ENCODE measurements at places on chromosomes 6 and 20. TPM values are rescaled to one million over a fixed set of nuclear protein-coding genes. Genes with fewer than 3 reads are reported as not detected.

Gene ETV7
- 1.7 TPM for total RNA-seq

Gene KCNK16
- total RNA-seq = not detected

Gene KIAA0408
- total RNA-seq = not detected

Gene CARMIL1
- total RNA-seq = 0.20 TPM

Gene PKIB
- total RNA-seq = not detected

Gene ALDH5A1
- total RNA-seq = 6.1 TPM

Gene WFDC10A
- total RNA-seq = not detected

Gene KIF25
- total RNA-seq = not detected

Gene GPSM3
- 3.4 TPM for total RNA-seq

Gene LTB
- total RNA-seq = 0.51 TPM

Gene RAMACL
- 8.0 TPM for total RNA-seq

Gene RAD21L1
- total RNA-seq = not detected
